ENCODE measurements at places on chromosomes 13 and 19.

DNA sequence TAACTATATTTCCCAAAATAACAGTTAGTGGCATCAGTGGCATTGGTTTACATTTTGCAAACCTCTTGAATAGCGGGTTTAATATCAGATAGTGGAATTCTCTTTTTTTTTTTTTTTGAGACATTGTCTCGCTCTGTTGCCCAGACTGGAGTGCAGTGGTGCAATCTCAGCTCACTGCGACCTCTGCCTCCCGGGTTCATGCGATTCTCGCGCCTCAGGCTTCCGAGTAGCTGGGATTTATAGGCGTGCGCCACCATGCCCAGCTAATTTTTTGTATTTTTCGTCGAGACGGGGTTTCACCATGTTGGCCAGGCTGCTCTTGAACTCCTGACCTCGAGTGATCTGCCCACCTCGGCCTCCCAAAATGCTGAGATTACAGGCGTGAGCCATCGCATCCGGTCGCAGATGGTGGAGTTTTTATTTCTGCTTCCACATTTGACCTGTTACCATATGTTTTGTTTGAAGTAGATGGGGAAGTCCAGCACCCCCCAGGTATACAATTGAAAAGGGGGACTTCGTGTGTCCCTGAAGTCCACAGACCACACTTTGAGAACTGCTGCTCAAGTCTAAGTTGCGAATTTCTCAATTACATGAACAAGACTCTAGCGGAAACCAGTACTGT lies 40.5 kb upstream of the XPO4 start:
- DNase-seq, result no peak

GRCh38 chr13:46382224-46382623 lies 4.8 kb downstream of the RUBCNL start:
- no peak for DNase-seq

DNA sequence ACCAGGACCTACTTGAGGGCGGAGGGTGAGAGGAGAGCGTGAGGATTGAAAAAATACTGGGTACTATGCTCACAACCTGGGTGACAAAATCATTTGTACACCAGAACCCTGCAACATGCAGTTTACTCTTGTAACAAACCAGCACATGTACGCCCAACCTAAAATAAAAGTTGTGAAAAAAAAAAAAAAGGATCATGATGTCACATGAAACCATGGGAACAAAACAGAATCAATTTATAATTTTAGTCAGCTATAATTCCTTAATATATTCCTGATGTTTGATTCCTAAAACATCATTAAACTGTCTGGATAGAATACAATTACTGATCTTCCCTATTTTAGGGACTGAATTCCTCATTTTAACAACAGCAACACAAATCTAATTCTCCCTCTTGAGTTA lies 160.6 kb upstream of the SPRY2 start:
- DNase-seq, result no peak

GRCh38 chr13:60265566-60265965 lies 101.8 kb upstream of the DIAPH3 start:
- no peak for DNase-seq

GRCh38 chr13:34853161-34853560 lies 88.9 kb upstream of the NBEA start:
- DNase-seq, result no peak

DNA sequence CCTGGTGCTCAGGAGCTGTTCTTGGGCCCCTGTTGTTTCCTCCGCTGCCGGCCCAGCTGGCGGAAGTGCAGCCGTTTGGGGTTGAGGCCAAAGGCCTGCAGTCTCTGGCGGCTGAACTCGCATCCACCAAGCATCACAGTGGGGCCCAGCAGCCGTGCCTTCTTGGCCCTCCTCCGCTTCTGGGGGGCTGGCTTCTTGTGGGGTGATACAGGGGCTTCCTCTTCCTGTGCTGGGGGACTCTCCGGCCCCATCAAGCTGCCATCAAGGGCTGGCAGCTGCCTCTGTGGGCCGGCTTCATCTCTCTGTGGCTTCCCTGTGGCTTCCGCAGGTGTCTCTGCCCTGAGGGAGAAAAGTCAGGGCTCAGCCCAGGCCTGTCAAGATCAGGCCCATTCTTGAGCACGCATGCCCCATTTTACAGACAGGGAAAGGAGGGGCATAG lies 10.3 kb downstream of the ATG4D start:
- DNase-seq, result no peak

DNA sequence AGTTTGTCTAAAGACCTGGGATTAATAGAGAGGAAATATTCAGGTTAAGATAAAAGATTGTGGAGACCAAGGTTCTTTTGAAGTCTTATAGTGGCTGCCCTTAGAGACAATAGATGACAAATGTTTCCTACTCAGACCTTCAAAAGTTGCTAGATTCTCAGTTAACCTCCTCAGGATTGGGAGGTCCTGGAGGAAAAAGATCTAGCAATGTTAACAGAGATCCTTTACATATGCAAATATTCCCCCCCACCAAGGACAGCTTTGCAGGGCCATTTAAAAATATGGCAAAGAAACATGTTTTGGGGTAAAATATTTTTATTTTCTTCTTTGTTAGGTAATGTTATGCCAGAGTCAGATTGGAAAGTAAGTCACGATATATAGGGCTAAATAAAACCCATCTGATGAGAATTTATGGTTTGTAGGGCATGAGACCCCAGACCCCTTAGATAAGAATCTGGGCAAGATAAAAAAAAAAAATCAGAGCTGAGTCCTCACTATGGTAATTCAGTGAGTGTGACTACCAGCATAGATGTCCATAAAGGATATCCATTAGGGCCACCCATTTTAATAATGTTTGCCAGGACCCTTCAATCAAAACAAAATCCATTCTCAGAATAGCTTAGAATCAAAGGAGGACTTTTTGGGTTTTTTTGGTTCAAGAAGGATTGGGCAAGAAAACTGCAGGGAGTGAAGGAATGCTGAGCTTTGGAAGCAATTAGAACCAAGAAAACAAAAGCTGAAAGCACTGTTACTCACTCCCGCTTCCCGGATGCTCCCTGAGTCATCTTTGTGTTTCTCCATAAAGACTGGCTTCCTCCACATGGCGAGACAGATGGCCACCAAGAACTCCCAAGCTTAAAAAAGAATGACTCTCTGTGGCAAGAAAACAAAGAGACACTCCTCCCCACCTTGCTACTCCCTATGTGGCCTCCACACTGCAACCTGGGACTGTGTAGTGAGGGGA lies 28.2 kb downstream of the VSTM1 start:
- DNase-seq, result no peak

- DNase-seq, result no peak
Measured at GRCh38 chr13:33799950-33800592, 17.9 kb upstream of the RFC3 start.

DNA sequence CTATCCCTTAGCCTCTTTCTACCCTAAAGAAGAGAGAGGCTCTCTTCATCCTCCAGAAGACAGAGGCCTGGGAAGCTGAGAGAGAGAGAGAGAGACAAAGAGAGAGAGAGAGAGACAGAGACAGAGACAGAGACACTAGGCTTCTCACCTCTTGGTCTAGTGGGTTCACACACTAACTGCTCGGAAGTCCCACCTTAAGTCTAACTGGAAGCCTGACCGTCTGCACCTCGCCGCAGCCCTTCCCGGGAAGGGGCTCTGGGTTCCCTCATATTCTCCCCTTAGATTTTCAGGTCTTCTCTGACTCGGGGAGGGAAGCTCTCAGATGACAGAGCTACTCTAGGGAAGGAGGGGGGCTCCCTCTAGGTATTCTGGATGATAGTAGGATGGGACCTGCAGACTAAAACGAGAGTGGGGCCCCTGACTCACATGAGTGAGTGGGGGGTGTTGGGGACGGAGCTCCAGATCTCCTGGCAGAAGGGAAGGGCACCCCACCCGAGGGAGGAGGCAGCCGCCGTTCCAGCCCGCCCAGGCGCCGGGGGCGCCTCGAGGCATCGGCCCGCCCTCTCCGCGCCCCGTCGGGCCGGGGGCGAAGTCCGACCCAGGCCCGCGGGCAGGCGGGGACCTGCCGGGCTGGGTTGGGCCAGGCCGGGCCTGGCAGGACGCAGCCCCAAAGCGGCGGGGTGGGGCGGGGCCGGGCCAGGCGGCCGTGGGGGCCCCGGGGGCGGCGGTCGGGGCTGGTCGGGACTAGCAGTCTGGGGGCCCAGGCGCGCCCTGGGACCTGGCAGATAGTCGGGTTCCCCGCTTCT lies 2.0 kb upstream of the JUNB start:
- no peak for DNase-seq

DNA sequence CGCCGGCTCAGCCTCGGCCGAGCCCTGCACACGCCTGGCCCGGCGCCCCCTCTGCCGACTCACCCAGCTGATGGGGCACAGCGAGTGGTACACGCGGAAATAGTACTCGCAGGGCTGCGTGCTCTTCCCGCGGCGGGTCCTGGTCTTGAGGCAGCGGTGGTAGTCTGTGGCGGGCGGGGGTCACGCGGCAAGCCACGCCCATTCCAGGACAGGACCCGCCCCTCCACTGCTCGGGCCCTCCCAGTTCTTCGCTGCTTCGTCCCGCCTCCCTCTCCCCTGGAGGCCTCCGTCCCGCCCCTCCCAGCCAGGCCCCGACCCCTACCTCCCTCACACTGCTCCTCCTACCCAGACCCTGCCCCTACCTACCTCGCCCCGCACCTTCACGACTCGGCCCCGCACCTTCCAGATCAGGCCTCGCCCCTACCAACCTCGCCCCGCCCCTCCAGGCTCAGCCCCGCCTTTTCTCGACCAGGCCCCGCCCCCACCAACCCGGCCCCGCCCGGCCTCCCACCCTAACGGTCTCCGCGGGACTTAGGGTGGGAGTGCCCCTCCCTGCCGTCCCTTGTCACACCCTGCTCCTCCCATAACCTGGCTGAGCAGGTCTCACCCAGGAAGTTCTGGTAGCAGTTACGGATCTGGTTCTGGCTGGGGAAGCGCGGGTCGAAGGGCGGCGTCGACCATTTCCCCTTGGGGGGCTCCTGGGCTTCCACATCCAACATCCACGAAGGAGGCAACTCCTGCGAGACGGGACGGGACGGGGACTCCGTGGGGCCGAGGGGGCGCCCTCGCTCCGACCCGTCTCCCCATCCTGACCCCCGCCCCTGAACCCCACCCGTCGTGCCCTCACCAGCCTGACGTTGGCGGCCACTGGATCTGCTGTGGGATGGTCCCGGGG lies 469 bp downstream of the COX6B2 start:
- DNase-seq, result peak; percentile 32

GRCh38 chr13:22127277-22128164 lies 456.6 kb downstream of the FGF9 start:
- DNase-seq, result no peak

- no peak for DNase-seq
Measured at GRCh38 chr13:75739244-75739868, 103.2 kb downstream of the LMO7 start.

DNA sequence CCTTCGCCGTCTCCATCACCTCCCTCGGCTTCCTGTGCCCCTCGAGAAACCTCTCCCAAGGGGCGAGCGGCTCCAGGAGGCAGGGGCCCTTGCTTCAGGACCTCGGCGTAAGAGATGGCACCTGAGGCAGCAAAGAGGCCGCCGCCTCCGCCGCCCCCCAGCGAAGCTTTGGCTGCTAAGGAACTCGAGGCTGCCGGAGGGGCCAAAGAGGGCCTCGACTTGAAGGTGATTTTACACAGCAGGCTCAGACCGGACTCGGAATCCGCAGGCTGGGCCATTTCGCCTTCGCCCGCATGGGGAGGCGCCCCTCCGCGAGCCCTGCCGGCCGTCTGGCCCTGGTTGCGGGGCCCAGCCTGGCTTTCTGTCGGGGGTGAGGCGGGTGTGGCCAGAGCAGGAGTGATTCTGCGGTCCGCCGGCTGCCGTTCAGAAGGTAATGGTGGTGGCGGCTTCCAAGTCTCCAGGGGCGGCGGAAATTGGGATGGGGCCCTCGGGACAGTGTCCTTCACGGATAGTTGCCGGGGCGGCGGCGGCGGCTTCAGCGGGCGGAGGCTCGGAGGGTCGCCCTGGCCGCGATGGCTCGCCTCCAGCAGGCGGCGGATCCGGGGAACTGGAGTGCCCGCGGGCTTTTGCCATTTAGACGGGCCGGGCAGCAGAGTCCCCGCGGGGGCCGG lies 1.4 kb downstream of the GGN start:
- no peak for DNase-seq

GRCh38 chr19:10820173-10820572 lies 15.8 kb downstream of the TMED1 start:
- no peak for DNase-seq

GRCh38 chr19:16829822-16830289 lies 658 bp downstream of the SIN3B start:
- no peak for DNase-seq

GRCh38 chr19:15276620-15277215 lies 44.5 kb upstream of the EPHX3 start:
- DNase-seq, result no peak

GRCh38 chr19:13637664-13638063 lies 126.7 kb upstream of the MRI1 start:
- DNase-seq, result no peak

DNA sequence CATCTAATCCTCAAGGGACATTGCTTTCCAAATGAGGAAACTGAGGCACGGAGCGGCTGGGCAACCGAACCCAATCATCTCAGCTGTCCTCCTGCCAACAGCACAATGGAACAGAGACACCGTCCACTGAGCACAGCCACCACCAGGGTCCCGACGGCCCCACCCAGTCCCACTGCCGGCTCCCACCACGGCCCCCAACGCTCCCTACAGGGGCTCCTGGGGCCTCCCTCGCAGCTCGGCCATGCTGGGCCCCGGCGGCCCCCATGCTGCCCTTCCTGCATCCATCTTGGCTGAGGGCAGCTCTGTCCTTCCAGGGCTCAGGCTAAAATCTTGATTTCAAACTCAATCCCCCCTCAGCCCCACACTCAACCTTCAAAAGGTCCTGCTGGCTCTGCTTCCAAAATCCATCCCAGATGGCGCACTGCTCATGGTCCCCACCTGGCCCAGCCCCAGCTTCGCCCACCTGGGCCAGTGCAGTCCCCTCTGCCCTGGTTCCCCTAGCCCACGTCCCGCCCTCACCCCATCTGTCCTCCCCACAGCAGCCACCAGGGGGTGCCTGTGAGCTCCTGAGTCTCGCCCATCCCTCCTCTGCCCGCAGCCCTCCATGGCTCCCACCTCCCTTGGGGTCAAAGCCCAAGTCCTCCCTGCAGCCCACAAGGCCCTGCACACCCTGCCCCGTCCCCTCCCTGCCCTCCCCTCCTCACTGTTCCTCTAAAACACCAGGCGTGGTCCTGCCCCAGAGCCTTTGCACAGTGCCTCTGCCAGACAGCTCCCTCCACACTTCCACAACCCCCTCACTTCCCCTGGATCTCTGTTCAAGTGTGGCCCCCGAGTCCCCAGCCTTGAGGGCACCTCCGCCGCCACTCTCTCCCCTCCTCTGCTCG lies 7.9 kb downstream of the PIP5K1C start:
- no peak for DNase-seq

GRCh38 chr13:93345770-93346169 lies 119.2 kb downstream of the GPC6 start:
- DNase-seq, result no peak

GRCh38 chr13:106569233-106570095 lies 1.5 kb upstream of the ARGLU1 start:
- no peak for DNase-seq

All from activated T-cell treated with anti-CD3 and anti-CD28 coated beads for 24 hours (primary cell).